ENCODE measurements at places on chromosomes 7 and 10.
A peak's percentile ranks its signal among the peaks of the same experiment; 100 is the strongest.

DNA sequence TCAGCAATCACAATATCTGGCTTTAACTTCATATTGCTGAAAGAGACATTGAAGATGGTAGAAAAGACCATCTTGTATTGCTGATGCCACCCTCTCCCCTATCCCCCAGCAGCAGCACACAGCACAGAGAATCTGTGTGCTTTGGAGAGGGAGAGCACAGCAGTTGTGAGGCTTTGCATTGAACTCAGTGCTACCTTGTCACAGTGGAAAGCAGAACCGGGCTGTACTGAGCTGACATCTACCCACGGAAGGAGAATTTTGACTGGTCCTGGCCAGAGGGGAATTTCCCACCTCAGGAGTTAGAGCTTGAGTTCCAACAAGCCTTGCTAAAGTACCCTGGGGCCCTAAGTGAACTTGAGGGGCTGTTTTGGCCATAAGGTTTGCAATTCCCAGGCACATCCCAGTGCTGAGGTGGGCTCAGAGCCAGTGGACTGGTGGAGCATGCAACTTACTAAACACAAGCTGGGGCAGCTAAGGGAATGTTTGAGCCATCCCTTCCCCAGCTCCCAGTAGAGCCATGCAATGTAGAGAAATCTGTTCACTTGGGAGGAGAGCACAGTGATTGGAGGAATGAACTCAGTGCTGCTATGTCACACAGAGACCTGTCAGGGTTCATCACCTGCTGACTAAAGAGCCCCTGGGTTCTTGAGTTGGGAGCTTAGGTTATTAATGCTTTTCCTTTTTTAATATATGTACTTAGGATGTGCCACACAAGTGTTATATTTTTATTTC lies 62.1 kb downstream of the OR13A1 start:
- DNase-seq, result no peak

DNA sequence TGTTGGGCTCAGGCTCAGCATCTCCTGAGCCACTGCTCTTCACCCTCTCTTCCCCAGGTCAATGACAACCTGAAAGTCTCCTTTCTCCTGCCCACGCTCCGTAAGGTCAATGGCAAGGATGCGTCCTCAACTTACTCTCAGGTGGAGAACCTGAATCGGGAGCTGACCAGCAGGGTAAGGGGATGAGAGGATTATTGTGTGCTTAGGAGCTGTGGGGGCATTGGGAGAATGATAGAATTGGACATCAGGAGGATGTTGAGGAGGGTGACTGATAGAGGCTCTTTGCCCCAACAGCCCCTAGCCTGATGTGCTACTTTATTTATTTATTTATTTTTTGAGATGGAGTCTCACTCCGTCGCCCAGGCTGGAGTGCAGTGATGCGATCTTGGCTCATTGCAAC lies 1.3 kb downstream of the LRWD1 start:
- no peak for DNase-seq

DNA sequence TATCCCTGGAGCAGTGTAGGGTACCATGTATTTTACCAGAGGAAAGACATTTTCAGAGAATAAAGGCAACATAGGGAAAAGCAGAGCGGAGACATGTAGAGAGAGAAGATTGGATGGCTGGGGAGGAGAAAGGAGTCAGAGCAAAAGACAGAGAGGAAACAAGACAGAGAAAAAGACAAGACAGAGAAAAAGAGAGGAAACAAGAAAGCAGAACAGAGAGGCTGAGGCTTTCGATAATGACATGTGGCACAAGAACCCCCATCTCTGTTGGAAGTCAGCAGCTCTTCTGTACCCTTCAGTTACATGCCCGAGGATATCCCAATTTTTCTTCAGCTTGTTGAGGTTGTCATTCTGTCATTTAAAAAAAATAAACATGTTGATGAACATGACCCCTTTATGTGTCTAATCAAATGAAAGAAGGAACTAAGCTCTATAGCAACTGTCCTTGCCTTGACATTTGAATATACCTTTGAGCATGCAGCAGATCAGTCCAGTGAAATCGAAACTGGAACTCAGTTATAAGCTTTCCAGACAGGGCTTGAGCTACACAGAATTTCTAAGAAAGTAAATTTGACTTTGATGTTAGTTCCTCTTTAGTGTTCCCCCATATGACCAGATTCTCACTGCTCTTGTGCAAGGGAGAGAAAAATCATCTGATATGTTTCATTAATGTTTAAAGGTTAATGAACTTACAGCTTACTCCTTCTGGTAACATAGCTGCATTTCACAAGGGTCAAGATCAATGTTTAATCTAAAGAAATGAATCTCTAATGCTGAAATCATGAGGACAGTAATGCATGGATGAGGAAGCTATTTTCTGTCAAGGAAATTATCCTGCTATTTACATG lies 75.1 kb upstream of the SP4 start:
- peak; percentile 61 for DNase-seq

GRCh38 chr10:88826388-88826787 lies 23.9 kb downstream of the LIPM start:
- no peak for DNase-seq

DNA sequence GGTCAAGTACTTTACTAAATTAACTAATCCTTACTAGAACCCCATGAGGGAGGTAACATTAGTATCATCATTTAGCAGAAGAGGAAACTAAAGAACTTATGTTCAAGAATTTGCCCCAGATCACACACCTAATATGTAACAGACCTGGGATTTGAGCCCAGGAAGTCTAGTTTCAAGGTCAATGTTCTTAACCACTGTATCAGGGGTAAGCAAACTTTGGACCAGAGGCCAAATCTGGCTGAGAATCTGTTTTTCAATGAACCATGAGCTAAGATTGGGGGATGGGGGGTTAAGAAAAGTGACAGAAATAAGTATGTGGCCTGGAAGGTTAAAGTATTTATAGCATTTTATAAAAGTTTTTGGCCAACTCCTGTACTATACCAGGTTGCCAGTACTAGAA lies 95.1 kb downstream of the ZNF248 start:
- DNase-seq, result no peak

- DNase-seq, result no peak
Observed at GRCh38 chr10:119333146-119333792, 125.9 kb downstream of the GRK5 start.

- no peak for DNase-seq
Observed at GRCh38 chr10:98675902-98676301, 229.2 kb upstream of the HPS1 start.

DNA sequence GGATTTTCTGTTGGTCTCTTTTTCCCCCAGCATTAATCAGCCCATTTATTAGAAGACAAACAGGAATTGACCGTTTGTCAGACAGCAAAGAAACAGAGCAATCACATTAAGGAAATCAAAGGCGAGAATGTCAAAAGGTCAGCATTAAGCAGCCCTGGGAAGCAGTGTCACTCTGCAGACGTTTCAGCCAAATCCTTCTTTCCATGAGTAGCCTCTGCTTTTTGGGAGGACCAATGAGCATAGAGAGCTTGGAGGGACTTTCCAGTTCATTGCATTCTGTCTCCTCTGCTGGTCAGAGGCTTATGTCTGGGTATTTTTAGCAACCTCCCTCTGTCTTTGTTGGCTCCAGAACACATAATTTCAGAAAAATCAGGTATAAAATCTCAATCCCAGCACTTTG lies 481.4 kb downstream of the GALNT17 start:
- DNase-seq, result no peak

GRCh38 chr10:95133997-95134396 lies 60.0 kb upstream of the ACSM6 start:
- DNase-seq, result no peak

DNA sequence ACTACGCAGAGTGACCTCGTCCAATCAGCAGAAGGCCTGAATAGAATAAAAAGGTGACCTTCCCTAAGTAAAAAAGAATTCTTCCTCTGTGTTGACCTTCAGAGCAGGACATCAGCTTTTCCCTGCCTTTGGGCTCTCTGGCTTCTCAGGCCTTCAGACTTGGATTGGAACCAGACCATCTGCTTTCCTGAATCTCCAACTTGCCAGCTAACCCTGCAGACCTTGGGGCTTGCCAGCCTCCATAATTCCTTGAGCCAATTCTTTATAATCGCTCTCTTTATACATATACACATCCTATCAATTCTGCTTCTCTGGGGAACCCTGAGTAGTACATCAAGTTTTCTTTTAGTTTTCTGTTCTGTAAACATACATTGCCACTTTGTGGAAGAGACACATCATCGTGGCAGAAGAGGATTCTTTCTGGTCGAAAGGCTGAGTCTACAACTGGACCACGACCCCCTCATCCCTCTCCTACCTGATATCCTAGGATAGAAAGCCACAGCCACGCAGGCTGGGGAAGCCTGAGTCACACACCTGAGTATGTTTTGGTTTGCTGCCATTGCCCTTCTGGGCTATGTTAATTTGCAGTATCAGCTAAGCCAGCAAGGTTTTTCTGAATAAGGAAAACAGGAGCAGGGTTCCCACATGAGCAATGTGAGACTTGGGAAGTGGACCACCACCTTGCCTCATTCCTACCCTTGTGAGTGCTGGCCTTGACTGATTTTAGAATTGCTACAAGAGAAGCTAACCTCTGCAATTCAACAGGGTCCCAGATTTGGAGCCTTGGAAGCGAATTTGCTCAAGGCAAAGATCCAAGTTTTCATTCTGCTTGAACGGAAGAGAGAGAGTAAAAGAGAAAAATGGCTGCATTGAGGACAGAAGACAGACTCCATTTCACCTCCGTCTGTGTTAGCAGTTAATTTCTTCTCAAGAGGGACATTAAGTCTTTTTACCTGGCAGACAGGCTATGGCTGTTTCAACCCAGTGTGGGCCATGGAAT lies 445.2 kb upstream of the FZD8 start:
- DNase-seq, result no peak

DNA sequence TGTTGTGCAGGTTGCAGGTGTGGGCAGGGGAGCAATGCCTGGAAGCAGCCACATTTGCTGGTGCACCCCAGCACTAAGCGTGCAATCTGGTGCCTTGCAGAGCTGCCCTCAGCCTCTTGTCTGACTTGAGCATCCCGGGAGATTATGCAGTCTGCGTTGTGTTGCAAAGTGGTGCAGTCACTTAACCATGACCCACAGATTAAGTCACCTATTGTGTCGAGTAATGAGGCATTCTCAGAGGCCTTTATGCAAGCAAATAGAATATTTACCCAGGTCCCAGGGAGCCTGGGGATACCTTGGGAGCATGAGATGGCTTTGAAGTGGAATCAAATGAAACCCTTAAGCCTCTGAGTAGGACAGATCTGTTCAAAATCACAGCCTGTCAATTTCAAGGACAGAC lies 529.0 kb downstream of the TYW1 start:
- no peak for DNase-seq

- no peak for DNase-seq
Observed at GRCh38 chr7:145797507-145797906, 319.1 kb upstream of the CNTNAP2 start.

DNA sequence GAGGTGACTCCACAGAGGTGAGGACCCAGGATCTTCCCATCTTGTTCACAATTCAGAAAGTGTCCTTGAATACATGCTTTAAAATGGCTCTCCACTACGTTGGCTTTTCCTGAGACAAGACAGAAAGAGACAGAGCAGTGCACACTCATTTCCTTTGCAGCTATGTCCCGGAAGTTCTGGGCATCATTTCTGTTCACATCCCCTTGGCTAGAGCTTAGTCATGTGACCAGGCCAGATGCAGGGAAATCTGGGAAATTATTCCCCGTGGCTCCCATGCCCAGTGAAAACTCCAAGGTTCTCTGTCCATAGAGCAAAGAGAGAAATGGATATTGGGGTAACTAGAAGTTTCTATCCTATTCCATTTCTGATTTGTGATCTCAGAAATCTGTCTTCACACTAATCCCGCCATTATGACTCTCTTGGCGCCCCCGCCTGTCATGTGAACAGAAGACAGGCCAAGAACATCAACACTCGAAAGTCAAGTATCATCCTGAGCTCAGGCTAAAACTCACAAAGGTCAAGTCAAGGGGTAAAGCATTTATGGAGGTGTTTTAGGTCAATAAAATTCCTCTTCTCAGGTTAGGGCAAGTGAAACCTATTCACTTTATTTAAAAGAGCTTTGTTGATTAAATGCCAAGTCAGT lies 251.4 kb upstream of the HABP2 start:
- no peak for DNase-seq

- DNase-seq, result no peak
Observed at GRCh38 chr10:130858626-130859025, 452.9 kb downstream of the TCERG1L start.

DNA sequence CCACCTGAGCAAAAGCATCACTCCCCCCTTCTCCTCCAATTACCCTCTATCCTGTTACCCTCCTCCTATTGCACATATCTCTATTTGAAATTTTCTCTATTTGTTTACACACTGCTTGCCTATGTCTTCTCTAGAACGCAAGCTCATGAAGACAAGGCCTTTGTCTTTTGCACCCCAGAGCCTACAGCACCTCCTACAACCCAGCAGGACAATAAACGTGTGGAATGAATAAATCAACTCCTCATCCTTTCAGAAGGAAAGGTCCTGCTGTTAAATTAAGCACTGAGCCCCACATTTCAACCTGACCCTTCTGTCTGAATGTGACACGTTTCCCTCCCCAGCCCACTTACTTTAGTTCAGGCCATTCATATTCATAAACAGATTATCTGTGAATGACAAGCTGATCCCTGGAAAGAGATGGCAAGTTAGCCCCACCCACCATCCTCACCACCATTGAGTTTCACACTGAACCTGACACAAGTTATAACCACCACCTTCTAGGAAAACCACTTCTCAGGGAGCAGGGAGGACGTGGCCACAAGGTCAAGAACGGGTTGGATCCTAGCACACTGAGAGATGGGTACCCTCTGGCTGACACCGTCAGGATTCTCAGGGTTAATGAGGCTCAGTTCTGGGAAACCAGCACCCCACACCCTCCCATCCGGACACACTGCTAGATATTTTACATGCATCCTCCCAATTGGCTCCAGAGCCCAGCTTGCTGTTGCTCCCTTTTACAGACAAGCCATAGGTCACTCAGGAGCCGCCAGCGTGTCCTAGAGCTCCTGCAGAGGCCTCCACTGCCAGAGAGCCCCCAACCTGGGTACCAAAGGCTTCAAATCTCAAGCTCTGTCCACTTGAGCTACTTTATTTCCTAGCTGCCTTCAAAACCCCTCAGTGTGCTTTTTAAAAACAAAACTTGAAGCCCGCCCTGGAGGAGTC lies 934 bp downstream of the PRTFDC1 start:
- DNase-seq, result no peak

- DNase-seq, result no peak
Observed at GRCh38 chr7:123211545-123211944, 11.8 kb upstream of the SLC13A1 start.

DNA sequence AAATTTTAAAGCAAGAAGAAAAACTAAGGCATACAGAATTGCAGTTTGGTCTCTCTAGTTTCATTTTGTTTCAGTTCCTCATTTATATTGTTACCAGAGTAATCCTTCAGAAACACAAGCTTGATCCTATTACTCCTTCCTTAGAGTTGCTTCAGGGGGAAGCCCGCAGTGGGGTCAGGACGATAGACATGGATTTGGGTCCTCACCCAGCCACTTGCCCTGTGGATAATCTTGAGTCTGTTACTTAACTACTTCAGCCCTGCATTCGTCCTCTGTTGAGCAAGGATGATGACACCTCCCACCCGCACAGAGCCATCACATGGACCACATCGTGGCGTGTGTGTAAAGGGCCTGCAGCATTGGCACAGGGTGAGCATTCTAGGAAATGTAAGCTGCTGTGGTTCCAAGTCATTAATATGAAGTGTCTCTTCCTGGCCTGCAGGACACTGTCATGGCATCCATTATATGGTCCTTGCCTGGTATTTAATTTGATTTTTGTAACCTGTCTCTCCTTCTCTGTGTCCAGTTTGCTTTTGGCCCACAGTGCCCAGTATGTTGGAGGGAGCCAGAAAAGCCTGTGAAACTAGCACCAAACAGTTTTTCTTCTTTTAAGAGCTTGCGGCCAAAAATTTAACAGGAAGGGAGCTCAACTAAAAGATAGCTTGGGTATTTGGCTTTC lies 111.2 kb downstream of the EEPD1 start:
- peak; percentile 85 for DNase-seq

GRCh38 chr7:144579687-144580086 lies 176.2 kb upstream of the NOBOX start:
- no peak for DNase-seq

- DNase-seq, result no peak
Observed at GRCh38 chr10:85642421-85643170, 724.0 kb downstream of the GRID1 start.

Data from GF-D8 (cell line).